D341Med (cell line): ENCODE measurements at places on chromosomes 1 and 21.

- no peak for DNase-seq
These were observed 9.4 kb upstream of the TMEM9 start for GRCh38 chr1:201163707-201164106.

GRCh38 chr1:111793923-111794322, 38.2 kb downstream of the DDX20 start:
- peak; percentile 57 for DNase-seq

- DNase-seq = no peak
These were observed 1.5 kb downstream of the RGS7 start for GRCh38 chr1:241355311-241356010.

DNA sequence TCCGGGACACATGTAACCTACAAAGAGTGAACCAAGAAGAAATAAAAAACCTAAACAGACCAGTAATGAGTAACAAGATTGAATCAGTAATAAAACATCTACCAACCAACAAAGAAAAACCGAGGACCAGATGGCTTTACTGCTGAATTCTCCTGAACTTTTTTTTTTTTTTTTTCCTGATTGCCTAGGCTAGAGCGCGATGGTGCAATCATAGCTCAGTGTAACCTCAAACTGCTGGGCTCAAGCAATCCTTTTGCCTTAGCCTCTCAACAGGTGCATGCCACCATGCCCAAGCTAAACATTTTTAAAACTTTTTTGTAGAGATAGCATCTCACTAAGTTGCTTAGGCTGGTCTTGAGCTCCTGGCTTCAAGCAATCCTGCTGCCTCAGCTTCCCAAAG, 11.2 kb upstream of the FGGY start:
- DNase-seq = no peak

GRCh38 chr1:7651203-7651602, 119.9 kb upstream of the VAMP3 start:
- no peak for DNase-seq

- no peak for DNase-seq
These were observed 9.4 kb downstream of the CYP2J2 start for GRCh38 chr1:59917026-59917784.

DNA sequence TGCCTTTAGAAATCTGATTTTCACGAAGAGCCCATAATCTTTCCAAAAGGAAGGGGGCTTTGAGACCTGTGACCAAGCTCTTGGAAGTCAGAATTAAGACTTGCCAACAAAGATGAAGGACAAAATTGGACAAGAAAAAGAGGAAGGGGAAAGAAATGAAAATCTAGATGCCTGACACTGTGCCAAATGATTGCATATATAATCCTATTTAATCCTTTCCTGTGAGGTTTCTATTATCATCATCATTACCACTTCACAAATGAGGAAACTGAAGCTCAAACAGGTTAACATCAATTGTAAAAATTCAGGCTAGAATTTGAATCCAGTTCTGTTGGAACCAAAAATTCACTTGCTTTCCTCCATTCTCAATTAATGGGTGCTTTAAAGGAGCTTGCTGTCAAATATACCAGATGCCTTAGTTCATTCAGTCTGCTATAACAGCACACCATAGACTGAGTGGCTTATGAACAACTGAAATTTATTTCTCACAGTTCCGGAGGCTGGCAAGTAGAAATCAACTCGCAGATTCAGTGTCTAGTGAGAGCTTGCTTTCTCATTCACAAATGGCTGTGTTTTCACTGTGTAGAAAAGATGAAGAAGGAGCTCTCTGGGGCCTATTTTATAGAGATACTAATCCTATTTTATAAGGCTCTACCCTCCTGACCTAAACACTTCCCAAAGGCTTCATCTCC, 197.5 kb upstream of the ST6GALNAC5 start:
- DNase-seq = no peak

DNA sequence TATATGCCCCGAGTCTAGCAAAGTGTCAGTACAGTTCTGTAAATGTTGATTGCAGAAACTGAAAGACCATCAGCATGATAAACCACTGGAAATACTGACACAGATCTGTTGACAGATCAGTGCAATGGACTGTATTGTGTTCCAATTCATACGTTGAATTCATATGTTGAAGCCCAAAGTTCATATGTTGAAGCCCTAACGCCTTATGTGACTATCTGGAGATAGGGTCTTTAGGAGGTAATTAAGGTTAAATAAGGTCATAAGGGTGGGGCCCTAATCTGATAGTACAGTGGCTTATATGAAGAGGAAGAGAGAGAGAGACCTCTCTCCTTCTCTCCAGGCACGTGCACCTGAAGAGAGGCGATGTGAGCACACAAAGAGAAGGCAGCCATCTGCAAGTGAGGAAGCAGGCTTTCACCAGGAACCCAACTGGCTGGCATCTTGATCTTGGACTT, 144.7 kb downstream of the MRPL39 start:
- no peak for DNase-seq

DNA sequence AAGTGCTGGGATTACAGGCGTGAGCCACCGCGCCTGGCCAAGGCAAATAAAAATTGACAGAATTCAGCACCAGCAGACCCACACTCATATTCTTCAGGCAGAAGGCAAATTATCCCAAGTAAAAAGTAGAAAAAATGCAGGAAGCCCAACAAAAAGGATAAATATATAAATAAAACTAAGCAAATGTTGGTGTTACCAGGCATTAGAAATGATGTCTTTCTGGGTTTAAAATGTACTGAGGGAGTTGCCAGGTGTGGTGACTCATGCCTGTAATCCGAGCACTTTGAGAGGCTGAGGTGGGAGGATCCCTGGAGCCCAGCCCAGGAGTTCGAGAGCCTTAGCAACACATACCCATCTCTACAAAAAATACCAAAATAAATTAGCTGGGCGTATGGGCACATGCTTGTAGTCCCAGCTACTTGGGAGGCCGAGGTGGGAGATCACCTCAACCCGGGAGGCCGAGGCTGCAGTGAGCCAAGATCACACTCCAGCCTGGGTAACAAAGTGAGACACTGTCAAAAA, 6.3 kb downstream of the INTS11 start:
- DNase-seq = no peak

DNA sequence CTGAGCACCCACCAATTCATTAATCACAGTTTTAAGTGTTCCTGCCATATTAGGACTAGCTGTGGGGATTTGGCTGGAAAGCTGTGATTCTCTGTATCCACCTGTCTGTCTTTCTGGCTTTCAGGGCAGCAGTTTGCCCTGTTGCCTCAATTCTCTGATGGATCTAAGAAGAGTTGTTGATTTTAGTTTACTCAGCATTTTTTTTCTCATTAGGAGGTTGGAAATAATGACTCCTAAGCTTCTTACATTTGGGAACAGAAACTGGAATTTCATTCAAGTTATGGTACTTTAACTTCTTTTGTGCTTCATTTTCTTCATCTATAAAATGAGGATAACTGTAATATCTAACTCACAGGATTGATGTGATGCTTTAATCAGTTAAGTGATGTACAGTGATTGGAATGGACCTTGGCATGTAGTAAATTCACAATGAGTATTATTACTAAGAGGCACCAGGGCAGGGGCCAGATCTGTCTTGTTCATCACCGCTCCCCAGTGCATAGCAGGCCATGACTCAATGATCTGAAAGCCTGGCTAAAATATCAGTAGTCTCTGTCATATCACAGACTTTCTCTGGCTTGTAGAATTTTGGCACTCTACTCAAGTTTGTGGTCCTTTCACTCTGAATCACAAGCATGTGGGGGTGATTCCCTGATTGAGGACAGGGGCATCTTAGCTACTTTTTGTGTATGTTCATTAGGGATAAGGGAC, 51.4 kb upstream of the GREM2 start:
- no peak for DNase-seq

- DNase-seq = no peak
These were observed 933 bp downstream of the ANKRD34A start for GRCh38 chr1:145963265-145964019.

- DNase-seq = no peak
These were observed 445.8 kb upstream of the VAMP3 start for GRCh38 chr1:7325254-7325653.

DNA sequence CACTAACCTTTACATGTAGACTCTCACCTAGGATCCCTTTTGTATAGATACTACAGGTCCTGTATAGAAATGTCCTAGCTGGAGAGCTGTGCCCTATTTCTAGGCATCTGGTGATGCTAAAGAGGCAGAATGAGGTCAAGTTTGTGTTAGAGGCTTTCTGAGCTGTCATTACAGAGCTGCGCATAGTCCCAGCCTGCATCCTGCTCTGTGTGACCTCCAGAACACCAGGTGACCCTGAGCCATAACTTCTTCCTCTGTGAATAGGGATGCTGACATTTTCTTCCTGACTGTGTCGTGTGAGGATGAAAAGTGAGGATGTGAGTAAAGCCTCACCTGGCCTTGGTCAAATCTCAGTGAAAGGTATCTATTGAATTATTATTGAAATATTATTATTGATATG, 66.3 kb downstream of the GLUL start:
- no peak for DNase-seq

DNA sequence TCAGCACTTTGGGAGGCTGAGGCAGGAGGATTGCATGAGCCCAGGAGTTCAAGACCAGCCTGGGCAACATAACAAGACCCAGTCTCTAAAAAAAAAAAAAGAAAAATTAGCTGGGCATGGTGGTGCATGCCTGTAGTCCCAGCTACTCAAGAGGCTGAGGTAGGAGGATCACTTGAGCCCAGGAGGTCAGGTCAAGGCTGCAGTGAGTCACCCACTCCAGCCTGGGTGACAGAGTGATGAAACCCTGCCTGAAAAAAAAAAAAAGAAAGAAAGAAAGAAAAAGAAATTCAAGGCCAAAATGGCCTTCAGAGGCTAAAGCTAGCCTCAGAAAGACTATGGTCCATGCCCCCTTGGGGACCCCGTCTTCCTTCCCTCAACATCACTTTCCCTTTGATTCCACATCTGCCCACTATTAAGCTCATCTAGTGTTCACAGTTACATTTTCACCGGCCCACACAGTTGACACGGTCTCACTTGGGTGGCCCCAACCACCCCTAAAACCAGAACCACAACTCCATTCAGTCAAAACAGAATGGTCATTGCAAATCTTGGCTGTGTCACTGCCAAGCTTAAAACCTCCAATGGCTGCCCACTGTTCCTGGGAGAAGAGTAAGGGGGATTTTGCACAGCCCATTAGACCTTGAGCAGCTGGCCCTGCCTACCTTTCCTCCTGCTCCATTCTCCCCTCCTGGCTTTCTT, 2.1 kb upstream of the CAPN8 start:
- DNase-seq = no peak

- peak; percentile 85 for DNase-seq
These were observed 99.8 kb upstream of the ATP1A1 start for GRCh38 chr1:116273042-116273783.

- DNase-seq = peak; percentile 84
These were observed 6.9 kb upstream of the S100A2 start for GRCh38 chr1:153572569-153573015.

GRCh38 chr1:92831368-92831761, 475 bp upstream of the RPL5 start:
- peak; percentile 33 for DNase-seq

DNA sequence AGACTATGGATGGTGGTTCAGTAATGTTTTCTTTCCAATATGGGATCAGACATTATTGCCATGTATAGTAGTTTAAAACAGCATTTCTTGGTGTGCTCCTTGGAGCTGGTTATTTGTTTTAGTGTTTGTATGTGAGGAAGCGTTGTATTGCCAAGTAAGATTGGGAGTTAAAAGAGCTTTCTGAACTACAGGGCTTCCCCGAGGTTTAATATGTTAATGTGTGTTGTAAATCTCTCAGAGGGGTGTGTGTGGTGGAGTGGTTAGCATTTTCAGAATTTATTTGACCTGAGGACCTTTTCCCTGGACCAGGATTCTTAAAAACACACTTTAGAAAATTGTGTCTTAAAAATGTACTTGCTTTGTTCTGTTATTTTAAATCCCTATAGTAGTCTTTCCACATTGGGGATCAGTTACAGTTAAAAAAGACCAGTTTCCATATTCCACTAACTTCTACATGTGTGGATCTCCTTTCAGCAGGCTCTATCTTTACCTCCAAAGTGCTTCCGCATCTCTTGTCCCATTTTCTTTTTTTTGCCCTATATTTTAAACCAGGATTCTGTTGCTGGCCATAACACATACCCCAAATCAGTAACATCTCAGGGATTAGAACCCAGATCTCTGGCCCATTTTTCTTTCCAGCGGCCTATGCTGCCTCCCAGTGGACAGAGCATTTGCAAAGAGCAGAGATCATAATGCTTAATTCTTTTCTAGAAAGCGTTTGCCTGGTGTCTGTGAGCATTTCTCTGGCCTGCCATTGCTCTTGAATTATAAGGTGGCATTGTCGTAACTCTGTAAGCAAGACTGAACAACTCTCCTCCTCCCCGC, 58.6 kb downstream of the PBX1 start:
- peak; percentile 62 for DNase-seq
